ENCODE measurements at places on chromosomes 16 and 17. TPM values are rescaled to one million over a fixed set of nuclear protein-coding genes. Genes with fewer than 3 reads are reported as not detected.
A peak's percentile ranks its signal among the peaks of the same experiment; 100 is the strongest.

The KIF19 gene
- total RNA-seq, result 0.37 TPM

The JMJD8 gene
- total RNA-seq, result 39.0 TPM

The TENT4B gene
- 17.3 TPM for total RNA-seq

The CLEC18C gene
- 0.42 TPM for total RNA-seq

The PIK3R5 gene
- 73.9 TPM for total RNA-seq

The AATK gene
- 0.71 TPM for total RNA-seq

The TBC1D28 gene
- not detected for total RNA-seq

The KRT40 gene
- total RNA-seq, result not detected

The SEPTIN12 gene
- total RNA-seq, result not detected

The RUNDC3A gene
- total RNA-seq, result 0.18 TPM

DNA sequence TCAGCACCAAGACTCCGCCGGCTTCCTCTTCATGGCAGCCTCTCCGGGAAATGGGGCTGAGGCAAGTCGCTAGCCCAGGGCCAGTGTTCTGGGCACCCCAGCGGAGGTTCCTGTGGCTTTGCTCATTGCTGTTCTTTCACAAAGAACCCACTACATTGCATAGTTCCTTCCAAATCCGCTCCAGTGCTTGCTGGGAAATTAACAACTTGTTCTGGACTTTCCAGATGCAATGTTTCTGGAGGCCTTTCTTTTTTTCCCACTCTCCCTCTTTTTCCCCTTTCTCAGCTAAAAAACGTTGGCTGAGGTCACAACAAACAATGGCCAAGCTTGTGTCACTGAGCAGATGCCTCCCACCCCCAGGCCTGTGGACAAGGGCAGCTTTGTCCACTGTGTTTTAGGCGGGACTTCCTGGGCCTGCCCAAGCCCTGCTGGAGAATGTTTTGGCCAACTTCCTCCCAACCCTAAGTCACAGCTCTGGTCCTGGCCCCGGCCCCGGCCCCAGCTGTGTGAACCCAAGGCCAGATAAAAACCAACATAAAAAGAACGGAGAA lies 131.5 kb upstream of the RCVRN start:
- DNase-seq, result no peak

- DNase-seq, result no peak
Measured at GRCh38 chr16:4293822-4294457, 21.1 kb upstream of the TFAP4 start.

DNA sequence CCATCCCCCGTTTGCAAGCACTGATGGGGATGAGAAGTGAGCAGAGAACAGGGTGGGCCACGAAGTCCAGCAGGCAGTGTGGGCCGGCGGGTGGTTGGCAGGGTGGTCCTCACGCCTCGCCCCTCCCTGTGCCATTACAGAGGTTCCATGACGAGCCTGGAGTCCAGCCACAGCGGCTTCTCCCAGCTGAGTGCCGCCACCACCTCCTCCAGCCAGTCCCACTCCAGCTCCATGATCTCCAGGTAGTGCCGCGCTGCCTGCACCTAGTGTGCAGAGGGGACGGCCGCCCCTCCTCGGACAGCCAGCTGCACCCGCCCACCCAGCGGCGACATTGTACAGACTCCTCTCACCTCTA lies 73.0 kb downstream of the SEC14L1 start:
- DNase-seq, result no peak

DNA sequence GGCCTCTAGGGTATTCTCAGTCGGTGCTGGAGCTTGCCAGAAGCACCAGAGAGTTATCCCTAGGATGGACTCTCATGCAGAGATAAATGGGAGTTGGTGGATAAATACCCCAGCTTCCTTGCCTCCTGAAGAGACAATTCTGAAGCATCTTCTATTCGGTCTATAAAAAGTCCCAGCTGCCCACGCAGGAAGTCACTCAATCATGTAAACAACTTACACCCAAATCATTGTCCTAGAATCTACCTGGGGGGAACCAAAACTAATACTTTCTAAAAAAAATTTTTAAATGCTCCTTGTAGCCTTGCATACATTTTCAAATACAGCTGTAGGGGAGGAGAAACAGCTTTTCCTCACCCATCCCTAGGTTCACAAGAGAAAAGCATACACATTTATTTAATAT lies 66.6 kb upstream of the ELAC2 start:
- no peak for DNase-seq

DNA sequence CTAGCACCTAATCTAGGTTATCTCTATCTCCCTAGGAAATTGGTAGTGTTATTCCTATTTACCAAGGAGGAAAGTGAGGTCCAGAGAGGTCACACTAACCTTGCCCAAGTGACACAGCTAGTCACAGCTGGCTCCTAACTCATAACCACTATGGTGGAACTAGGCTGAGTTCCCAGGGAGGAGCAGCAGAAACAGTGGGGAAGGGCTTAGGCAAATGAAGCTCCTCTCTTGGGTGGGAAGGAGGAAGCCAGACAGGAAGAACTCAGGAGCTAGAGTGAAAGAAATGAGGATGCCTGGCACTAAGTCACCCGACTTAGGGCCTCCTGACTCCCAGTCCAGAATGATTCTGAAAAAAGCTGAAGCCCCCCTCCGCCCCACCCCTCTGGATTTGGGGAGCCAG lies 34.5 kb downstream of the PSME3IP1 start:
- DNase-seq, result no peak

DNA sequence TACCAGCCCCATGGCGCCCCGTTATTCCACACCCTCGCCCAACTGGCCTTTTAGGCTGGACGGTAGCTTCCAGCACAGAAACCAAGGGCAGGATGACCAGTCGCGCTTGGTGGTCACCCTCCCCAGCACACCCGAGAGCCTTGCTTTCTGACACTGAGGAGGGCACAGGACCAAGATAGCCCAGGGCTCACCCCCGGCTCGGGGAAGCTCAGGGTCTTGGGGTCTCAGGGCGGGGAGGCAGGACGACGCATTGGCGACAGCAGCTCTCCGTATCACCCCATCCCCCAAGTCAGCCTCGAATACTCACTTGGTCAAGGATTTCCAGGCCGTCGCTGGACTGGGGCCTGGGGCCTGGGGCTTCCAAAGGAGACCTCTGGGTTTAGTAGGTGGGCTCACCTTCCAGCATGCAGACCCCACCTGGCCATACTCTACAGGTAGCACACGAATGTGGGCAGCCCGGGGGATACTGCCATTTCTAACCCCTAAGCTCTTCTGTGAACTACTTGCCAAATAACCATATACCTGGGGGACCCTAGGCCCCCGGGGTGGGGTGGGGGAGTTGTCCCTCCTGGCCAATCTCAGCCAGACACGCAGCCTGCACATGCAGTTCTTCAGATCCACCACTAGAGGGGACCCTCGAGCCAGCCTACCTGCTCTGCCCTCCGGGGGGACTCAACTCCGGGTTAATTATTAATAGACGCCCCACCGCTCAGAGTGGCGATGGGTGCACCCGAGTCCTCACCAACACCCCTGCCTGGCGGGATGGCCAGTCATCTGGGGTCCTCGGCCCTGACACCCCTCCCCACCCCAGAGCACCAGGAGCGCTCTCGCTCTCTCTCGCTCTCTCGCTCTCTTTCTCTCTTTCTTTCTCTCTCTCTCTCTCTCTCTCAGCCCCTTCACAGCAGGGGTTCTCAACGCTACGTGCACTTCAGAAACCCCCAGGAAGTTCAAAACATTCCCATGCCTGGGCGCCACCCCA lies 30.0 kb downstream of the TBC1D16 start:
- peak; percentile 73 for DNase-seq

DNA sequence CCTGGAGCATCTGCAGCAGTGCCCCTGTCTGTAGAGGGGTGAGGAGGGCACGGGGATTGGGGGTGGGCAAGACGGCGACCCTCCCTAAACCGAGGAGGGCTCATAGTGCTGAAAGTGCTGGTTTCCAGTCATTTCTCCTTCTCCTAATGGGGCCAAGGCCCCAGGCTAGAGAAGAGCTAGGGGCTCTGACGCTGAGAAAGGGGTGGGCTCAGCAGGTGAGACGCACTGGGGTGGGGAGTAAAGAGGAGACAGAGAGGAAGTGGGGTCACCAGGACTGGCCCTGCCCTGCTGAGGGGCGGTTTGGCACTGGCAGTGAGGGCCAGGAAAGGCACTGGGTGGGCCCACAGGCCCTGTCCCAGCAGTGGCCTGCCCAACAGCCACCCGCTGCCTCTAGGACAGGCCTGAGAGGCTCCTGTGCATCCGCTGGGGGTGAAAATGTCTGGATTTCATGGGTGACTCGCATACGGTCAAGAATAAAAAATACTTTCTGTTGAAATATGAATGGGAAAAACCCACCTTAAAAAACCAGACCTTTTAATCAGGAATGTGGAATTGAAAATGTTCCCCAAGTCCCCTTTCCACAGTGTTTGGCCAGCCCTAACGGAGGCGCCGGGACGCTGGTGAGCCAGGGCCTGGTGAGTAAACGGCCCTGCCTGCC lies 122.4 kb upstream of the SMURF2 start:
- no peak for DNase-seq

DNA sequence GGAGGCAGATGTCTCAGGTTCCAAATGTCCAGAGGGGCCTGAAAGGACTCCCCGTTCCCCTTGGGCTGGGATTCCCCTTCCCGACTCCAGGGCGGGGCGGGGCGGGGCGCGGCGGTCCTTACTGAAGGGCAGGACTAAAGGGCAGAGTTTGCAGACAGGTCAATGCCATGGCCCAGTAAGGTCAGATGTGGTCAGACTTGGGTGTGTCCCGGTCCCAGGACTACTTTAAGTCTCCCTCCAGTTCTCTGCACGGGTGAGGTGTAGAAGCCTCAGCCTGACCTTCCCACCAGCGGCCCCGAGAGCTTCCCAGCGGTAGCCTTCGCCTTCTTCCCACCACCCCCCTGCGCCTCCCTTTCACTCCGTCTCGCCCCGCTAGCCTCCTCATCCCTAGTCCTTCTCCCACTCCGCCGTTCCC lies 532 bp downstream of the KDM6B start:
- DNase-seq, result peak; percentile 51

- no peak for DNase-seq
Measured at GRCh38 chr17:46976626-46977270, 2.3 kb downstream of the RPRML start.

DNA sequence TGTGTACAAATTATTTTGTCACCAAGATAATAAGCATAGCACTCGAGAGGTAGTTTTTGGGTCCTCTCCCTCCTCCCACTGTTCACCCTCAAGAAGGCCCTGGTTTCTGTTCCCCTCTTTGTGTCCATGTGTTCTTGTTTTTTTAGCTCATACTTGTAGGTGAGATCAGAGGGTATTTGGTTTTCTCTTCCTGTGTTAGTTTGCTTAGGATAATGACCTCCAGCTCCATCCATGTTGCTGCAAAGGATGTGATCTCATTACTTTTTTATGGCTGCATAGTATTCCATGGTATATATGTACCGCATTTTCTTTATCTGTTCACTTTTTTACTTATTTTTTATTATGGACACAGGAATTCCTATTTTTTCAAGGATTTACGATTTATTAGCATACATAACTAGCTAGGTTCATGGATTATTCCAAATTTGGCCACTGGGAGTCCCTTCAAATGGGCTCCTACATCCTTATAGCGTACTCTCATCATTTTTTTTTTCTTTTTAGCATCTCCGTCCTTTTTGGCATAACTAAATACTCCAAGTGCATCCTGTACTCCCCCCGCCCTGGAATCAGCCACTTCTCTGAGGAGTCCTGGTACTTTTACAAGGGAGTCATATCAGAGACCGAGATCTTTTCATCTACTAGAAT lies 7.3 kb downstream of the TADA2A start:
- DNase-seq, result no peak

GRCh38 chr17:57466521-57466920 lies 210.2 kb downstream of the MSI2 start:
- no peak for DNase-seq

GRCh38 chr16:27103954-27104353 lies 37.2 kb downstream of the C16orf82 start:
- DNase-seq, result no peak

DNA sequence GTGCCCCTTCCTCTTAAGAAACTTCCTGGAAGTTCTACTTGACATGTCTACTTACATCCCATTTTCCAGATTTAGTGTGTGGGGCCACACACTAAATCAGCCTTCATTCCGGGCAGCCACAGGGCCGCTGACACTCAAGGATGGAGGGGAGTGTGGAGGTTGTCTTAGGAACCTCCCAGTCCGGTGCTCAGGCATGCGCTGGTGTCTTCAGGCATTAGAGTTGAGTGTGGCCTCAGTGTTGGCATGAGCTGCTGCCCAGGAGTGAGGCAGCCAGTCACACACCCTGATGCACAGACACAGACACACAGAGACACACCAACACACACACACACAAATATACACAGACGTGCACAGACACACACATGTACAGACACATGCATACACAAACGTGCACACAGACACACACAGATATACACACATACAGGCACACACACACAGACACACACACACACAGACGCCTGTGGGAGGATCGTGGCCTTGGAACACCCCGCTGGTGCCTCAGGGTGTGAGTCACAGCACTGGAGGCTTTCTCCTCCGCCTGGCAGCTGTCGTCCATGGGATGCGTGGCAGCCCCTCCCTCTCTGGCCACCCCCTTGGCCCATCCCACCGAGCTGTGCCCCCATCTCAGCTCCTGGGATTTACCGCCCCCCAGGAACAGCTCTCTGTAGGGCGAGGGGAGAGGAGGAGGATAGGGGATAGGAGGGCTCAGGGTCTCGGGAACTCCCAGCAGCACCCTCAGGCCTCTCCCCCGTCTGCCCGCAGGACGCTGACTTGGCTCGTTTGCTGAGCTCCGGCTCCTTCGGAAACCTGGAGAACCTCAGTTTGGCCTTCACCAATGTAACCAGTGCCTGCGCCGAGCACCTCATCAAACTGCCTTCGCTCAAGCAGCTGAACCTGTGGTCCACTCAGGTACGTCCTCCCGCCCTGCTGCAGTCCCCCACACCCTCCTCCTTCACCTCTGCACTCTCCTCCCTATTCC lies 75.6 kb upstream of the PLCG2 start:
- no peak for DNase-seq

DNA sequence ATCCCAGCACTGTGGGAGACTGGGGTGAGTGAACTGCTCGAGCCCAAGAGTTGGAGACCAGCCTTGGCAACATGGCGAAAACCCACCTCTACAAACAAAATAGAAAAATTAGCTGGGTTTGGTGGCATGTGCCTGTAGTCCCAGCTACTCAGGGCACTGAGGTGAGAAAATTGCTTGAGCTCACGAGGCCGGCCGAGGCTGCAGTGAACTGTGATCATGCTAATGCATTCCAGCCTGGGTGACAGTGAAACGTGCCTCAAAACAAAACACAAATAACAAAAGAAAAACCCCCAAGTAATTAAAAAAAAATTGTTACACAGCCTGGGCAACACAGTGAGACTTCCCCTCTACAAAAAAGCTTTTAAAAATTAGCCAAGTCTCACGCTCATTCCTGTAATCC lies 5.0 kb downstream of the CCDC47 start:
- DNase-seq, result no peak

- DNase-seq, result peak; percentile 41
Measured at GRCh38 chr17:10292057-10292937, 80.5 kb downstream of the MYH13 start.

DNA sequence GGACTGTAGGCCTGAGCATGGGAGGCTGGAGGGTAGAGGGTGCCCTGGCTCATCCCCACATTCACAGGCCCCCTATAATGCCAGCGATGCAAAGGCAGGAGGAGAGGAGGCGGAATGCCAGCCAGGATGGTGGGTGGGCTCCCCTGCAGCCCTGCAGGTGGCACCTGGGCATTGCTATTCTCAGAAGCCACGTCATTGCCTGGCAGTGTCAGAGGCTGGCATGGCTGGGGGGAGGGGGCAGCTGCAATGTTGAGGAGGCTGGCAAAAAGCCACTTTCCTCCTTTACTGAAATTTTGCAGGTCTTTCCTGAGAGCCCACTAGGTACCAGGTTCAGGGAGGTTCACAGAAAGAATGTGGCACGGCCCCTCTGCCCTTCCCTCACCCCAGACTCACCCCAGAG lies 36.2 kb downstream of the RAB11FIP4 start:
- DNase-seq, result no peak

- DNase-seq, result no peak
Measured at GRCh38 chr16:21654466-21654865, 2.1 kb upstream of the IGSF6 start.

GRCh38 chr17:1870592-1870991 lies 40.8 kb downstream of the RPA1 start:
- DNase-seq, result peak; percentile 39

Measured in activated CD8-positive, alpha-beta T cell treated with anti-CD3 and anti-CD28 coated beads, Interleukin-2, amount 10 ng/mL, durations not matched to agents 7 days and 5 days (primary cell).